ENCODE measurements at places on chromosomes 7 and 10.

- no peak for DNase-seq
These were observed 142.5 kb downstream of the RNF216 start for GRCh38 chr7:5638994-5639393.

GRCh38 chr7:135188298-135188984 is 17.9 kb upstream of the CYREN start:
- no peak for DNase-seq

DNA sequence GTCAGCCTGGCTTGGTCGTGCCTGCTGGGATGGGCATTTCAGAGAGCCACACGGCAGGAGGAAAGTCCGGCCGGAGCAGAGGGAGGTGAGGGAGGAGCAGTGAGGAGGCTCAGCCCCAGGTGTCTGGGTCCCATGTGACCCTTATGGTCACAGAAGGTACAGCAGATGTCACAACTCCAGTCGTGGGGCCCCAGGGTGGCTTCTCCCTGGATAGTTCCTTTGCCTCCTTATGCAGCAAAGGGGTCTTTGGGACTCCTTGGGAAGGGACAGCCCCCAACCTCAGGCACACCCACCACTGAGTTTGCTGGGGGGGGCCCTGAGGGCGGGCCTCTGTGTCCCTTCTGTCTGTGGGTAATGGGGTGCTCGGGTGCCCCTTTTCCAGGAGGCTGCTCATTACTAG is 19.6 kb upstream of the PRKAG2 start:
- no peak for DNase-seq

GRCh38 chr10:27720529-27720928 is 25.1 kb downstream of the MKX start:
- DNase-seq, result no peak

GRCh38 chr7:91289633-91290254 is 25.5 kb downstream of the FZD1 start:
- no peak for DNase-seq

Data from left colon (tissue), 2 donors.